ENCODE measurements at places on chromosomes 4 and X. TPM values are rescaled to one million over a fixed set of nuclear protein-coding genes. Genes with fewer than 3 reads are reported as not detected.
A peak's percentile ranks its signal among the peaks of the same experiment; 100 is the strongest.

The FRAS1 gene
- 9.3 TPM for total RNA-seq

- H3K4me1 ChIP-seq: peaks cover 12% of the 10 kb centered on the region
- H3K27ac ChIP-seq: no peak overlapping the region
- no peaks in the 10 kb centered on the region for H3K36me3 ChIP-seq
Measured at GRCh38 chrX:14303891-14304290, 225.4 kb upstream of the GLRA2 start.

GRCh38 chrX:25207803-25208475 is 192.2 kb upstream of the ARX start:
- no peak overlapping the region for H3K4me3 ChIP-seq
- DNase-seq: no peak
- no peaks in the 10 kb centered on the region for H3K27me3 ChIP-seq
- no peaks in the 10 kb centered on the region for H3K4me1 ChIP-seq
- no peaks in the 10 kb centered on the region for H3K36me3 ChIP-seq

GRCh38 chr4:178329226-178329872 is 887.1 kb upstream of the AGA start:
- no peak overlapping the region for H3K27ac ChIP-seq
- H3K27me3 ChIP-seq: no peaks in the 10 kb centered on the region
- H3K4me1 ChIP-seq: no peaks in the 10 kb centered on the region
- no peak for DNase-seq
- no peak overlapping the region for H3K4me3 ChIP-seq
- H3K36me3 ChIP-seq: no peaks in the 10 kb centered on the region

DNA sequence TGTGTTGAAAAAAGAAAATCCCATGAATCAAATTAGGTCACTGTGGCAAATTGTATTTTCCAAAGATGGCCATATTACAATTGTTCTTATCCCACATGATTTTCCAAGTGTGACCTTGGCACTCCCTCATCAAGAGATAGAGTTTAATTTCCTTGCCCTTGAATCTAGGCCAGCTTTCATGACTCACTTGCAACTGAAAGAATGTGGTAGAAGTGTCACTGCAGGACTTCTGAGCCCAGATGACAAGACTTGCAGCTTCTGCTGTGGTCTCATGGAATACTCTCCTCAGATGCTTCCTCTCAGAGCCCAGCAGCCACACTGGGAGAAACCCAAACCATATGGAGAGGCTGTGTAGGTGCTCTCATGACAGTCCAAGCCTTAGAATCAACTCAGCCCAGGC is 139.0 kb downstream of the ADAMTS3 start:
- no peak for DNase-seq
- no peaks in the 10 kb centered on the region for H3K27me3 ChIP-seq
- H3K4me1 ChIP-seq: no peaks in the 10 kb centered on the region
- no peak overlapping the region for H3K27ac ChIP-seq

DNA sequence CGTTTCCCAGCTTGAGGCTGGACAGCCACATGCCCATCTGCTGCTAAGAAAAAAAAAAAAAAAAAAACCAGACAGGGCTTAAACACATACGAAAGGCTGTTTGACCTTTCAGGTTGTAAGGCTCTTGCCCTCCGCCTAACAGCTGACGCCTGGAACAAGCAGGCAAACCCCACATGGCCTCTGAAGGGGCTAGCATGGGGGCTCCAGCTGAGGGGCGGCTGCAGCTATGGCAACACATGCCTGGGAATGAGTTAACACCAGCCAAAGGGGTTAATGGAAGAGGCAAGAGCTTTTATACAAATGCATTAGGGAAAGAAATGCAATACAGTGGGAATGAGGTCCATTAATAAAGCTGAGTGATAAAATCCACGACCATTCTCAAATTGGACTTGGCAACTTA is 183.6 kb downstream of the ENOX2 start:
- peak overlapping the region; percentile 21 for H3K4me3 ChIP-seq
- H3K36me3 ChIP-seq: no peaks in the 10 kb centered on the region
- H3K27me3 ChIP-seq: no peaks in the 10 kb centered on the region
- H3K4me1 ChIP-seq: peaks cover 44% of the 10 kb centered on the region
- no peak overlapping the region for H3K27ac ChIP-seq
- peak; percentile 20 for DNase-seq

DNA sequence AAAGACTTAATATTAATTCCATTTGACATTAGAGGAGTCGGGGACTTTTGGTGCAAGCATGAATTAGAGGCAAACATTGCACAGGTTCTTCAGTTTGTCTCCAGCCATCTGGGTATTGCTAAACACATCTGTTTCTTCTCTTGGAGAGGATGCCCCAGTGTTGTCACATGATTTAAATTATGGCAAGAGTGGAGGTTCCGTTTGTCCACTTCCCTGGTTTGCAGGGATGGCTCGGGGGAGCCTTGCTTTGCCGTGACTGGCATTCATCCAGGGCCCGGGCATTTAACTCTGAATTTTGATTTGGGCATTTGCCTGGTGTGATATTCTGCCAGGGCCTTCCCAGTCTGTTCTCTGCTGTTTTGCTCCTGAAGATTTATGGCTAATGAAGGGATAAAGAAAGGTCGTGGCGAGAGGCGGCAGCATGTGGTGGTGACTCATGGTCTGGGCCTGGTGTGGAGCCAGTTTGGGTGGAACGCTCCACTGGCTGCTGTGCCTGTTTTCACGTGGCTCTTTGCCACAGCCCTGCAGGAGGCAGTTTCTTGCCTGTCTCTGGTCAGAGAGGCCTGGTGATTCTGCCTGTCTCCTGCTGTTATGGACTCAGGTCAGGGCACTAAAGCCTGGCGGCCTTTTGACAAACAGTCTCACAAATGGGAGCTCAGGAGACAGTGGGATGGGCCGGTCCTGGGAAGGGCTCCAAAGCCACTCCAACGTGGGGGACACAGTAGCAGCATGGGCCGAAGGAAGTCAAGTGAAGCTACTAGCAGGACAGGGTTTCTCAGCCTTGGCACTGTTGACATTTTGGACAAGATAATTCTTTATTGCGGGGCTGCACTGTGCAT is 99.4 kb upstream of the PGRMC2 start:
- H3K4me1 ChIP-seq: peaks cover 5% of the 10 kb centered on the region
- no peak overlapping the region for H3K27ac ChIP-seq
- no peaks in the 10 kb centered on the region for H3K27me3 ChIP-seq
- H3K4me3 ChIP-seq: no peak overlapping the region
- H3K36me3 ChIP-seq: no peaks in the 10 kb centered on the region
- no peak for DNase-seq

- H3K4me3 ChIP-seq: no peak overlapping the region
- no peak overlapping the region for H3K27ac ChIP-seq
- no peaks in the 10 kb centered on the region for H3K36me3 ChIP-seq
- H3K4me1 ChIP-seq: no peaks in the 10 kb centered on the region
Measured at GRCh38 chr4:8728536-8729407, 136.2 kb downstream of the CPZ start.
